ELF-1 (cell line): ENCODE measurements at places on chromosomes 7 and 10.
A peak's percentile ranks its signal among the peaks of the same experiment; 100 is the strongest.

- no peak for DNase-seq
Observed at GRCh38 chr10:805620-806305, 116.3 kb upstream of the DIP2C start.

DNA sequence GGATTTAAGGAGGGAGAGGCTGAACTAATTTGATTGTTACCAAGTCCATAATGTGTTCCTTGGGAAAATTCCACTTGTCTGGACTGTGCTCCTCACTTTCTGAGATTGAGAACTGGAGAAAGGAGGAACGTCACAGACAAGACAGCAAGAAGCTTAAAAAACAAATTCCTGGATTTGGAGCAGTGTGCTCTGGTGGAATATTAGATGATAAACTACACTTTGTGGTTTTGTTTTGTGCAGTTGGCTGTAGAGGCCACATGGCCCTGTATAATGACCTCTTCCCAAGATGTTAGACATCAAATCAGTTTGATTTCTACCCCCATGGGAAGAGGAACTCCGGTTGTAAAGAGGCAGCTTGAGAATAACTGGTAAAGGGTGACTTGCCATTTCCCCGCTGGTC lies 421.3 kb upstream of the GALNT17 start:
- no peak for DNase-seq

- DNase-seq, result no peak
Observed at GRCh38 chr7:92612501-92612900, 22.3 kb upstream of the FAM133B start.

- DNase-seq, result peak; percentile 9
Observed at GRCh38 chr7:141014125-141014523, 628 bp downstream of the MRPS33 start.

DNA sequence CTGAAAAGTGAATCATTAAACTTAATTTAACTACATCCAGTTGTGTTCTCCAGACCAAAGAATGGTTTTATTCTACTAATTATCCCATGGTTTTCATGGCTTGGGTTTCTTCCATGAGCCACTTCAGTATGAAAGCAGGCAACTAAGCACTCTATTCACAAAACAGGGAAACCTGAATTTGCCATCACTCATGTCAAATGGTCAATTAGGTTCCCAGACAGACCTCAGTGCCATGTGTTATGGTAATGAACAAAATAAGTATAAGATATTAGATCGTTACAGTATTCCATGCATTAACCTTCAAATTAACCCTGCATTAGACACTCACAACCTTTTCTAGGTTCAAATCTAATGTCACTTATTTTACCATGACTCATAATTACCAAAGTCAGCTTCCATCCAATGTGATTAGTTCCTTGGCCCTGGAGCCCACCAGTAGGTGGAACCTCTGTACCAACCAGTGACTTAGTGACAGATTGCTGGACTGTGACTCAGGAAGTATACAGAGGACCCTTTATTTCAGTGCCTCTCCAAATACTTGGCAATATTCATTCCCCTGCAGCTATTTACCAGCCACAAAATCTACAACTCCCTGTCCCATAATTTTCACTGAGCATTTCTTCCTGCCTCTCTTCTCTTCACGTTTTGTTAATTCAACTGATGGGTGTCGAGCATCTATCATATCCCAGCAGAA lies 1270.2 kb upstream of the SORCS1 start:
- no peak for DNase-seq

DNA sequence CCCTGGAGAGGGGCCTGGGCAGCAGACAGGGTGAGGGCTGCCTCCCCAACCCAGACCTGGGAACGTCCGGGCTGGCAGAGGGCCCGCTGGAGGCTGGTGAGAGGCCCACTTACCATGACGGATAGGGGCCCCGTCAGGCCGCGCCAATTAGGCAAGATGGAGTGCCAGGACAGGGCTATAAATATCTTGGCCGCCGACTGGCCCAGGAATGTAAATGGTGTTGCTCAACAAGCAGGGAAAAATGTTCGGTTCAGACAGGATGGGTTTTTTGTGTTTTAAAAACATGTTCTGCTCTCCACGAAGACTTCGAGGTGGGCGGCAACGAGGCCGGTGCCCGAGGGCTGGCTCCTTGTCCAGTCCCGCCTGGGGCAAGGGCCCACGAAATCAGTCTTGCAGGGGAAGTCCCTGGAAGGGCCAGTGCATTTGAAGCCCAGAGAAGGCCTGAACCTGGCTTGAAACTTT lies 35.8 kb upstream of the ELN start:
- DNase-seq, result no peak

- no peak for DNase-seq
Observed at GRCh38 chr7:143126146-143126545, 5.7 kb upstream of the PIP start.

GRCh38 chr10:2214092-2214491 lies 476.8 kb upstream of the ADARB2 start:
- DNase-seq, result no peak

DNA sequence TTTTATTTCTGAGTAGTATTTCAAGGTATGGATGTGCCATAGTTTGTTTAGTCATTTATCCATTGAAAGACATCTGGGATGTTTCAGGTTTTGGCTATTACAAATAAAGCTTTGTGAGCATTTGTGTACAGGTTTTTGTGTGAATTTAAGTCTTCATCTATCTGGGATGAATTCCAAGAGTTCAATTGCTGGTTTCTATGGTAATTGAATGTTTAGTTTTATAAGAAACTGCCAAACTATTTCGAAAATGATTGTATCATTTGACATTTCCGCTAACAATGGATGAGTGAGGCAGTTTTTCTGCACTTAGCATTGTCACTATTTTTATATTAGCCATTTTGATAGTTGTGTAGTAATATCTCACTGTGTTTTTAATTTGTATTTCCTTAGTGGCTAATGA lies 99.4 kb downstream of the WDFY4 start:
- DNase-seq, result no peak

DNA sequence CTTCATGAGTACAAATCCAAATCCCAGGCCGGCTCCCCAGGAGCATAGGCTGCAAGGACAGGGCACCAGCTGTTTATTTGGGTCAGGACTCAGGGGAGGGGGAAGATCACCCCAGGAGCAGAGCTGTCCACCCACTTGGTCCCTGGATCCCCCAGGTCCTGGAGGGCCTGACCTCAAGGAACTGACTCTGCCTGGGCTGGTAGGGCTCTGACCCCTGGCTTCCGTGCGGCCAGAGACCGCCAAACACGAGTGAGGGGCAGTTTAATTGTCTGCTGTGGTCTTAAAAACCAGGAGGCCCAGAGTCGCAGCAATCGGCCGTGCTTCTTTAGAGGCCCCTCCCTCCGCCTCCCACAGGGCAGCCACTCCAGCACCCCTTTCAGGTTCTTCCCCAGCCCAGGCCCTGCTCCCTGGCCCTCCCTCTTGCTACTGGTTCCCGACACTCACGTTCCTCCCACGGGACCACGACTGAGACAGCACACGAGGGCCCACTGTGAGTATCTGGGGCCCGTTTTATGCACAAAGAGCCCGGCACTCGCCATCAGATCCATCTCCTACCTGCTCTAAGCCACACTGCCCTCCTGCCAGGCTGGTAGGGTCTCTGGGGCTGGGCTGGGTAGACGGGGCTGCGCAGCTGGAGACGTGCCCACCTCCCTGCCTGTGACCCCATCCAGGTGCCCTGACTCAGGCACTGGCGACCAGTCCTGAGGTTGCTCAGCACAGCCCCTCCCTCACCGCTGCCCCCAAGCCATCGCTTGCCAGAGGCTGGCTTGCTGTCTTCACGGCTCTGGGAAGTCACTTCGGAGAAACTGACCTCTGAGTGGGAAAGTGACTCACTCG lies 30.0 kb upstream of the CFAP46 start:
- no peak for DNase-seq

DNA sequence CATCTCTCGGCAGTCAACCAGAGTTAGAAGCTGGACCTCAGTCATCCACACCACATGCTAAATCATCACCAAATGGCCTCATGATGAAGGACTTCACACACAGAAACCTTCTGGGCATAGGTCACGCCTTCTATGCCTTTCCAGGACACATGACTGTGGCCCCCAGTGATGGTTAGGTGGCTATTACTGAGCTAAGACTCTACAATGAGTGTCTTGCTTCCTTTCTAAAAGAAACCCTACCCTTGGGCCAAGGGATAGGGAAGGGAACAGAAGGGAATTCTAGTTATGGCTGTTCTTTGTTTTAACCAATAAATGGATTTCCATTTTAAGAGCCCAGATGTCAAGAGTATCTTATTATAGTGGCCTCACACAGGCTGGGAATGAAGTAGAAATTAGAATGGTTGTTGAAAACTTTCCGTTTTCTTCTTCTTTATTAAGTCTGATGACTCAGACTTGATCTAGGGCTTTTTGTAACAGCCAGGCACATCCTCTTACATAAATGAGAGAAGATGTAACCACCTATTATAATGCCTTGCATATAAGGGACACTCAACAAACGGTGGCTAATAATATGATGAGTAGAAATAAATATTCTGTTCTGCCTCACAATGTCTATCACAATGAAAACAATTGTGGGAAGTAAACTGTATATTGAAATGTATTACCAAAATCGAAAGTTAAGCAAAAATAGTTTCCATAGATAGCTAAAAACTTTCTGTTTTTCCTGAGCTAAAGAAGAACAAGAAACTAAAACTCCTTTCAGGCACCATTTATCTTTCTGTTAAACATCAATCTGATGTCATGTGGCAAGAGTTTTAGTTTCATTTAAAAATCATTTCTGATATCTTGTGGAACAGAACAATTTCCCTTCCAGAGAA lies 62.5 kb upstream of the TOMM7 start:
- no peak for DNase-seq

- DNase-seq, result no peak
Observed at GRCh38 chr7:157679607-157680006, 342.8 kb downstream of the DNAJB6 start.

GRCh38 chr10:17504547-17505245 lies 50.3 kb upstream of the ST8SIA6 start:
- no peak for DNase-seq

DNA sequence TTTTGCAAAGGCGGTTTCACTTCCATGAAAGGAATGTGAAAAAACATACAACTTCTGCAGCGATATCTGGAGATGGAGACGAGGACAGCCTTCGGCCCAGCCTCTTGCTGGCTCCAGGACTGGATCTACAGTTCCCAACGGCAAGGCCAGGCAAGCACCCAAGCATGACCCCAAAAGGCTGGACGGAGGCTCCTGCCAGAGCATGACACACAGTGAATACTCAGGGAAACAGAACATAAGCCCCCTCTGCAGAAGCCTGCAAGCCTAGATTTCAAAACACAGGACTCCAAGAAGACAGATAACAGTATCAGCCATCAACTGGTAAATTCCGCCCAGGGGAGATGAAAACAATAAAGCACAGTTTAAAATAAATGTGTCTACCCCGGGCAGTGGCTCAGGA lies 3.3 kb upstream of the LRRC27 start:
- DNase-seq, result no peak

GRCh38 chr7:55026867-55027490 lies 8.2 kb downstream of the EGFR start:
- peak; percentile 63 for DNase-seq

DNA sequence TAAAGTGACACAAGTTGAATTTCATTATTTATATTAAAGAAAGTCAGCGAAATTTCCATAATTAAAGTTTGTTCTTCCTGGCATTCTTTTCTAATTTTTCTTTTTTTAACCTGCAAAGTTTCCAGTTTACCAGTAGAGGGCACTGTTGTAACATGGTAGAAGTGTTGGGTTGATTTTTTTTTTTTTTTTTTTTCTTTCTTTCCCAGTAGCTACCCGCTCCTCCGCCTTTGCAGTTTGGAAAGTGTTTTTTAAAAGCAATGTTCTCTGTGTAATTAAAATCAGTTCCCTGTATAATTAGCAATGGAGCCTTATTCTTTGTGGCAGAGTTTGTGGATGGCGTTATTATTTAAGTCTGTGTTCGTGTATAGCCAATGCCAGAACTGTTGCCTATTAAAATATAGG lies 53.7 kb downstream of the TAF3 start:
- no peak for DNase-seq

GRCh38 chr10:35607475-35608327 lies 2.6 kb downstream of the GJD4 start:
- DNase-seq, result peak; percentile 34

- no peak for DNase-seq
Observed at GRCh38 chr10:59891349-59891748, 15.0 kb downstream of the CCDC6 start.

- no peak for DNase-seq
Observed at GRCh38 chr10:103715430-103715829, 139.9 kb downstream of the SH3PXD2A start.

DNA sequence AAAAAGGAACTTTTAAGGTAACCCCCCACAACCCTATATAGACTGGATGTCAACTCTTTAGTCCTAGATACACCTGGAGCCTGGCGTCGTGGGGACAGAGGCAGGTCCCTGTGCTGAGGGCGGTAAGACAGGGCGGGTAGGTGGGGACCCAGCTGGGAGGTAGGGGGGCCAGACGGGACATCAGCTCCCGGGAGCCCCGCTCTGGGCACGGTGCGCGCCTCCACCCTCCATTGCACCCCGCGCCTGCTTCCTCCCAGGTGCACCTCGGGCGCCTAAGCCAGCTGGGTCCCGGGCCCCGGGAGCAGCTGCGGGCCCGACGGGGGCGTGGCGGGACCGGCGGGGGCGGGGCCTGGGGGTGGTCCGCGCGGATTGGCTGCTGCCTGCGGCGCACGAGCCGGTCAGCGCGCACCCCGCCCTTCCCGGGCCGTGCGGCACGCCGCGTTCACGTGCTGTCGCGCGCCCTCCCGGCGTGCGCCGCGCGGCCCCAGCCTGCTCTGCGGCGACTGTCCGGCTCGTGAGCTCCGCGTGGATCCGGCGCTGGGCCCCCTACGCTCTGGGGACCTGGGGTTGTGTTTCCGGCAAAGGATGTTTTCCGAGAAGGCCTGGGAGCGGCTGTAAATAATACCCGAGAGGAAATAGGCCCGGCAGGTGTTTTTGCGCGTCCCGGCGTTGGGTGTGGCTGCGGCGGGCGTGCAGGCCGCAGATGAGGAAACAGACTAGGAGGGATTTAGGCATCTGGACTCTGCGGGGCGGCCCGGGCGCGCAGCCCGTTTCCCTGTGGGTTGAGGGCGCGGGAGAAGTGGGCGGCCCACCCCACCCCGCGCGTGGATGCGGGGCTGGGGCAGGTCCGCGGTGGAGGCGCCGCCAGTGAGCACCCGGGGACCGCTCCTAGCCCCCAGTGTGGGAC lies 39.1 kb upstream of the PFKFB3 start:
- peak; percentile 79 for DNase-seq

- DNase-seq, result no peak
Observed at GRCh38 chr7:157008-157310, 35.4 kb upstream of the FAM20C start.

GRCh38 chr10:90709727-90710126 lies 148.1 kb downstream of the HTR7 start:
- no peak for DNase-seq

DNA sequence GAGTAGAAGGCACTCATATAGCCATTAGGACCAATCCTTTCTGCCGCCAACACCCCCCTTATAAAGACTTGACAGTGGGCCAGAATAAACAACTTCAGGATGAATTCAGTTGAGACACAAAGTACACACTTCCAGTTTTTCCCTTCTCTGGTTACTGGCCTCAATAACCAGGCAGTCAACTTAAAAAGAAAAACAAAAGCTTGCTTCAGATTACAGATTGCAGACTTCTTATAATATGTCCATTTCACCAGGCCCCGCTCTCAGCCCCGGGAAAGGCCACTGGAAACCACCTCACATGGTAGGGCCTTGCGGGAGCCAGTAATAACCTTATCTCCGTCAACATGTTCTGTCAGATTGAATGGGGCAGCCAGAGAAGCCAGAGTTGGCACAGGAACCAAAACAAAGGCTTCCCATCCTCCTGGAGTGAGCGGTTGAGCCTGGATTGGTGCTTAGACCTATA lies 108.8 kb downstream of the EGFR start:
- DNase-seq, result no peak
